ENCODE measurements at places on chromosomes 5 and 9. TPM values are rescaled to one million over a fixed set of nuclear protein-coding genes. Genes with fewer than 3 reads are reported as not detected.
A peak's percentile ranks its signal among the peaks of the same experiment; 100 is the strongest.

The IFNK gene
- not detected for total RNA-seq

The MSMP gene
- not detected for total RNA-seq

DNA sequence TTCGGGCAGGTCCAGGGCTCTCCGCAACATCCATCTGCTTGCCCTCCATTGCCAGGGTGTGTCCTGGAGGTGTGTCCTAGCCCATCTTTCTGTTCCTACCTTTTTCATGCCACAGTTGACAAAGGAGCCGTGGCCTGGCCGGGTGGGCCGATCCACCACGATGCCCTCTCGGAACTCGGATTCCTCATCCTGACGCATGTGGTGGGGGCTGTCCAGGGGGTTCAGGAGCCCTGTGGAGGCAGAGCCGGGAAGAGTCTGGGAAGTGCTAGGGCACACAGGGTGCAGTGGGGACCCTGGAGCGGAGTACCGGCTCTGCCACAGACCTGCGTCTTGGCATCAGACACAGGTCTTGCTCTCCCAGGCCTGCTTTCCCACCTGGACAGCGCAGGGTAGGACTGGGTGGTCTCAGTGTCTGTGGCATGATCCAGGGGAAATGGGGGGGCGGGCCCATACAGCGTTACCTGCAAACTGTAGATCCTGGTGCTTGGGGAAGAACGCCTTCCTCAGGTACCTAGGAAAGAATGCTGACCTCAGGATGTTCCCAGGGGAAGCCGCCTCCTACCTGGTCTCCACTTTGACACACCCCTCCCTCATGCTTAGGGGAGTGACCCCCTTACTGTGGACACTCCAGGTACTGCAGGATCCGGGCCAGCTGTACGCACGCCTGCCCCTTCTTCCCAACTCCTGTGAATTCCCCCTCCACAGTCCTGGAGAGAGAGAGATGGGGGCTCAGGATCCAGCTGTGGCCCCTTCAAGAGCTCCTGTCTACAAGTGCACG lies 3.5 kb downstream of the SPOUT1 start:
- no peak for DNase-seq

GRCh38 chr9:2709645-2710101 lies 7.6 kb upstream of the KCNV2 start:
- no peak for DNase-seq

GRCh38 chr9:100600521-100601079 lies 22.7 kb downstream of the CAVIN4 start:
- DNase-seq: no peak

DNA sequence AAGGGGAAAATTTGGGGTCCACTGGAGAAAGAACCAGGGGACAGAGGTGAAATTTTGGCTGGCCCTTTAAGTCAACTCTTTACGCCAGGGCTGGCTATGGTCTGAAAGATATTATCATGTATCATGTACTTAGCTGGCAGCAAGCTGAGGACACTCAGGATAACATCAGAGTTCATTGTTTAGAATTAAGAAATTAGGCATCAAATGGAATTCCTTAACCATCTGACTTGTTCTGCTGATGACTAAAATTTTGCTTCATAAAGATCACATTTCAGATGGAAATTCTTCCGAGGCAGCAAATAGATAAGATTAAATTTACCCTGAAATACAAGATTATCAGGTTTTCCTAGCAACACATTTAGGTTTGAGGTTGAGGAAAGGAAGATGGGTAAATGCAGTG lies 269.4 kb upstream of the KLF9 start:
- DNase-seq: no peak

- DNase-seq: no peak
These were observed 63.2 kb upstream of the FYB1 start for GRCh38 chr5:39282561-39282960.

The IFNW1 gene
- total RNA-seq: not detected

DNA sequence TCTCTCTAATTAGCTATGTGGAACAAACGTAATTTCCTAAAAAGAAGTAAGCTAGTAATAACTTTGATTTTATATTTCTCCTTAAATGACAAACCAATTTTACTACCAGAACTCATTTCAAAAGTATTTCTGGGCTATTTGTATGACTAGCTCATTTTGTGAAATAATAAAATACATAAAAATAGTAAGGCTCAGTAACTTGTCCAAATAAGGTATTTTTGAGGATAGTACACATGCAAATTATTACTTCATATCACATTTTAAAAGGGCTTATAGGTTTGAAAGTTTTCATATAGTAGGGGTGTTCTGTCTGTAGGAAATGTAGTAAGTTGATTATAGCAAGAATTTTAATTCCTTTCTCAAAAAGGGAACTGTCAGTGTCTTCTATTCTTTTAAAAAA lies 26.5 kb downstream of the C9orf85 start:
- no peak for DNase-seq

GRCh38 chr5:174356536-174356935 lies 311.0 kb downstream of the NSG2 start:
- no peak for DNase-seq

The PCDHB7 gene
- 0.51 TPM for total RNA-seq

- peak; percentile 28 for DNase-seq
These were observed 56.0 kb upstream of the TPD52L3 start for GRCh38 chr9:6272229-6272598.

DNA sequence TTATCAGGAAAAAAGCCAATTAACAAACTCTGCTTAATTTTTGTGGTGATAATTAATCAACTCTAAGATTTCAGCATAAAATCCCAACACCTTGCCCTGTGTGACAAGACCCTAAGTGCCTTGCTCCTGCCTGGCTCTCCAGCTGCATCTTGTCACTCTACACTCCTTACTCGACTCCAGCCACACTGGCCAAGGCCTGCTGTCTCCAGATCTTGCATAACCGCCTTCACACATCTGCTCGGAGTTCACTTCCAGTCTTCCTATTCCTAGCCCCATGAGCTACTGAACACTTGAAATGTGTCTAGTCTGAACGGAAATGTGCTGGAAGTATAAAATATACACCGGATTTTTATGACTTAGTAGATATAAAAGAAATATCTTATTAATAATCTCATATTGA lies 259.6 kb downstream of the EPB41L4A start:
- DNase-seq: peak; percentile 55

The SLCO6A1 gene
- not detected for total RNA-seq

- DNase-seq: no peak
These were observed 15.3 kb downstream of the MVB12B start for GRCh38 chr9:126341902-126342301.

The PRLR gene
- total RNA-seq: 58.4 TPM

GRCh38 chr9:4111233-4112008 lies 188.4 kb downstream of the GLIS3 start:
- DNase-seq: no peak

The PCDHA5 gene
- 0.61 TPM for total RNA-seq

- no peak for DNase-seq
These were observed 54.2 kb upstream of the BASP1 start for GRCh38 chr5:17163221-17163620.

DNA sequence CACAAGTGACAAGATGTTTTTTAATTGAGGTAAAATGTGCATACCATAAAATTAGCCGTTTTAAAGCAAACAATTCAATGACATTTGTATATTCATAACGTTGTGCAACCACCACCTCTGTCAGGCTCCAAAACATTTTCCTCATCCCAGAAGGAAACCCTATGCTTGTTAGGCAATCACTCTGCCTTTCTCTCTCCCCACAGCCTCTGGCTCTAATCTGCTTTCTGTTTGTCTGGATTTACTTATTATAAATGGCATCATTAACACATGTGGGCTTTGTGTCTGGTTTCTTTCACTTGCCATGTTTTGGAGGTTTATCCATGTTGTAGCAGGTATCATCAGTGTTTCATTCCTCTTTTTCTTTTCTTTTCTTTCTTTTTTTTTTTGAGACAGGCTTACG lies 1.4 kb upstream of the N4BP3 start:
- no peak for DNase-seq

The PCDHA1 gene
- 0.41 TPM for total RNA-seq

The BAAT gene
- not detected for total RNA-seq

GRCh38 chr5:167792514-167792913 lies 498.9 kb upstream of the WWC1 start:
- no peak for DNase-seq

DNA sequence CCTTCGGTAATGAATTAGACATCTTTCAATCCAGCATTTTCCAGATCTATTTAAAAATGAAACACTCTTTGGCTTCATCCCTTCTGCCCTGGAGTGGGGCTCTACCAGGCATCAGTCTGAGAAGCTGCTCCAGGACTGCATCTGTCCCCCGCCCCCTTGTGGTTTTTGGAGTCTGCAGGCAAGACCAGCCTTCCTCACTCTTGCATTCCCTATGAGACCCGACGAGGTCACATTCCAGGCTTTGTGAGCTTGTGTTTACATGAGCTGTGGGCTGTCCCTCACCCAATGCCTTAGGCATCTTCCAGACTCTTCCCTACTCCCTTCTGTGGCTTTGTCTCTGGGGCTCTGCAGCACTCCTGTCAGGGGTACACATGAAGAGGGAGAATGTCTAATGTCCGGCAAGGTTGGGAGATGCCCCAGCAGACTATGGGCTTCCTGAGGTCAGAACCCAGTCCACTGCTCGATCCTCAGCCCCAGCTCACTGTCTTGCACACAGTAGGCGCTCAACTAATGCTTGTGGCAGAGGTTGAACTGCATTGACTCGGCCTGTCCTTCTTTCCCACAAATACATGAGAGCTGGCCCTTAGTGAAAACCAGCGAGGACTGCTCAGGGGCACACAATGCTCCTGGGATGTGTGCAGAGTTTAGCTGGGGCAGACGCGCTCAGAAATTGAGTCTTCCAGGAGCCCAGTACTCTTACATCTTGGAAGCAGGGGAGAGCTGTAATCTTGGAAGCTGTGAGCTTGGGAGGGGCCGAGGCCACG lies 11.7 kb upstream of the GADD45G start:
- DNase-seq: no peak

The C9orf153 gene
- total RNA-seq: not detected

DNA sequence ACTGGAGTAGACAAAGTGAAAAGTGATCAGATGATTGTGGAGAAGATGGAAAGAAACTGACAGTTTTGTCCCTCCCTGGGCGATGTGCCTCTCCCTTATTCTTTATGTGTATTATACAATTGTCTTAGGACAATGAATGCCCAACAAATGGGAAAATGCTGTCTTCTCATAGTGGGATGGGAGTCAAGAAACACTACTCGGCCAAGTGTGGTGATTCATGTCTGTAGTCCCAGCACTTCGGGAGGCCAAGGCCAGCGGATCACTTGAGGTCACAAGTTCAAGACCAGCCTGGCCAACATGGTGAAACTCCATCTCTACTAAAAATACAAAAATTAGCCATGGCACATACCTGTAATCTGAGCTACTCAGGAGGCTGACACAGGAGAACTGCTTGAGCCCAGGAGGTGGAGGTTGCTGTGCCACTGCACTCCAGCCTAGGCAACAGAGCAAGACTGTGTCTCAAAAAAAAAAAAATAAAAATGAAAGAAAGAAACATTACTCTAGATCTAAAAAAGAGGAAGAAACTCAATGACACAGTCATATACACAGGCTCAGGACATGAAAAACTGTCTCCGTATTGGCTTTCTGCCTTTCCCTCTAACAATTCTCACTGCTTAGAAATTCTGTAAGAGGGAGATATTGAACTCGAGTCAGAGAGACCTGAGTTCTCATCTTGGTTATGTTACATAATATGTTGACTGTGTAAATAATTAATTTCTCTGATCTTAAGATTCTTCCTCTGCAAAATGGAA lies 67.9 kb upstream of the TARS1 start:
- no peak for DNase-seq

The AFAP1L1 gene
- 22.8 TPM for total RNA-seq

- peak; percentile 89 for DNase-seq
These were observed 37.6 kb downstream of the ANKRD33B start for GRCh38 chr5:10601246-10602030.

DNA sequence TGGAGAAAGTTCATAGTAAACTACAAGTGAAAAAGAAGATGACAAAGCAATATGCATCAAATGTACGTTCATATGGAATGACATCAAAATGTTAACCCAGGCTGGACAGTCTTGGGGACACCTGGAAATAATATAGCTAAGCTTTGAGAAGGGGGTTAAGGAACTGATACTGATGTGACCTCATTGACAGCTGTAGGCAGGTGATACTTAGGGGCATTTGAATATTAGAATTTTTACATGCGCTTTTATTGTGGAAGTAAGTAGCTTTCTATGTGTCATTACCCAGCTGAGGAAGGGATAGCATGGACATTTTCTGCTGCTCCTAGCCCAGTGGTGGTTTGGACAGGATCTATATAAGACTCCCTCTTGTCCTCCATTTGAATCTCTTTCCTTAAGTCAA lies 299.7 kb downstream of the CWC27 start:
- no peak for DNase-seq

DNA sequence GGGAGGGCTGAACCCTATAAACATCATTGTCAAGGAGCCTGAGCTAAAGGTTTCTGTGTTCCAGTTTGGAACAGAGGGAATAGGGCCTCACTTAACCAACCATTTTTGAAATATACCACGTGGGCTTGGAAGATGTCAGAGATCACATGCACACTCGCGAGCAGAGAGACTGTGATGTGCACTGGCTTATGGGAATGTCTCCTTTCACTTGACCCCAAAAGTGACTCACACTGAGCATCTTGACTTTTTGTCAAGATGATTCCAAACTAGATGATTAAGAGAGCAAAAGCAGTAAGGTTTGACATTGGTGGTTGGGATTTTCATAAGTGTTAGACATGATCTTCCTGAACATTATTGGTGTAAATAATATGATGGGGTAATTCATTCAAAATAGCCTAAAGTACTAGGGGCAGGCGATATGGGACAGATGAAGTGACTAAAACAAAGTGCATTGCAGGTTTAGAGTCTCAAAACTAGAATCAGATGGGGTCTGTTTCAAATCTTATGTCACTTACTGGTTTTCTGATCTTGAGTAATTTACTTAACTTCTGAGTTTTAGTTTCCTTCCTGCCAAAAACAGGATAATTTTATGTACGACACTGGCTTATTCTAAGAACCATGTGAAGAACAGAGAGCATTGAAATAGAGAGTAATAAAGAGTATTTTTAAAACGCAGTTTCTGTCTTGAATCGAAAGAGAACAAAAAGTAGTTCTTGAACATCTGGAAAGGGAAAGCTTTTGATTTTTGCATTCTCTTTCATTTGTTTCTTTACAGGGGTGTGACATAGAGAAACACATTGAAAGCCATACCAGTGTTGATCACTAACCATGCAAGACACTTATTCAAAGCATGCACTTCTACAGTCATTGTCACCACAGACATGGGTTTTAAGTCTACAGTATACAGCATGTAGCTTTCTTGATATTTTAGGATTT lies 383.0 kb downstream of the DIRAS2 start:
- no peak for DNase-seq

DNA sequence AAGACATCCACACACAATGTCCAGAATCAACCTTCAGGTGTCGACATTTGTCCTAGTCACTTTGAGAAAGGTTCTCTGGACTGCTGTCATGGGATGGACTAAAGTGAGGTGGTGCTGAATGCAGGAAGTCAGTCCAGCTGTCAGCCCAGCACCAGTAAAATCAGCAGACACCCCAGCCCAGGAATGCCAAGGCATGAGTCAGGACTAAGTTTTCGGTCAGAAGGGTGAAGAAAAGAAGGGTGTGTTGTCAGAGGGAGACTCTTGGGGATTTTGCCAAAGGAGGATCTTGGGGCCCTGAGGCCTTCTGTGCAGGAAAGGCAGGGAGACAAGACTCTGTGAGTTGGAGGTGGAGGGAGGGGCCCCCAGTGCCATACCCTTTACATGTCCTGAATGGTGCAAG lies 69.0 kb upstream of the XPA start:
- DNase-seq: no peak

The PCDHAC1 gene
- not detected for total RNA-seq

GRCh38 chr9:5698810-5699556 lies 70.1 kb downstream of the RIC1 start:
- DNase-seq: no peak

GRCh38 chr9:116191576-116192415 lies 38.2 kb downstream of the PAPPA start:
- DNase-seq: no peak

GRCh38 chr5:141084487-141084989 lies 9.9 kb upstream of the PCDHB2 start:
- peak; percentile 56 for DNase-seq

All from uterus (tissue), 4 donors.